ENCODE measurements at places on chromosomes 6 and 20.

GRCh38 chr20:47706345-47706744 is 78.9 kb downstream of the SULF2 start:
- no peak for DNase-seq

DNA sequence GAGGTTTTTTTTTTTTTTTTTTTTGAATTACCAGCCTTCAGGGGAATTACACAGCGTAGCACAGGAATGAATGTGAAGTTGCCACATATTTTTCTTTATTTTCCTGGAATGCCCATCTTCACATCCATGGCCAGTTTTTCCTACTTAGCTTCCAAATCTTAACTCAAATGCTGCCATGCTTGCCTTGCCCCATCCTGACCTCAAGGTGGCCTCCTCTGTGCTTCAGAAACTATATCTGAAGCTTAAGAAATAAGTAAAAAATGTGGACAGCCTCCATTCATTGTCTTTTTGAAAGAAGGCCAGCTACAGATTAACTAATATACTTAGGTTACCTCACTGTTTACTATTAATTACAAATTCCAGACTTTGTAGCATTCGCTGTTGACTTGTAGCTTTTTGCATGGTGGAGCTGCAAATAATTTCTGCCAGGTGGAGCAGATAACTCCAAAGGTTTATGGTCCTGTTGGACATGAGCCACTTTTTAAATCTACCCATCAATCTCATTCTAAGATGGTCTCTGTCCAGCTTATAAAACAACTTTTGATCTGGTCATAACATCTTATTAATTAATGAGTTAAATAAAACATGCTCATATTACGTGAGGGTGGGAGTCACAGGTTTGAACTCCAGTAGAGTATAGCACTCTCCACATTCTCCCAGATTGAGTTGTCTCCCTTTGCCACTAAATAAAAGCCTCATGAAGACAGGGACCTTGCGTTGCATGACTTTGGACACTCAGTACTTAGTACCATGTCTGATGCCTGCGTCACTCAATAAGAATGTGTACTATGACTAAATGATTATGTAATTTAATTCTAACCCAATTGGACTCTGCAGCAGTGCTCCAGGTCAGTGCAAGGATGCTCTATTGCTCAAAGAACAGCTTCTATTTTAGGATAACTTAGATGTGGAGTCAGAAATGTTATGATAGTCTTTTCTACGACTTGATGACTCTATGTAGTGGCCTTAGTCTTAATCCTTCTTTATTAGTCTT is 678.6 kb upstream of the CITED2 start:
- no peak for DNase-seq

GRCh38 chr6:16752206-16752866 is 8.9 kb downstream of the ATXN1 start:
- DNase-seq, result no peak

GRCh38 chr6:87340230-87340629 is 4.4 kb upstream of the C6orf163 start:
- no peak for DNase-seq

GRCh38 chr6:14638906-14639761 is 521.6 kb downstream of the CD83 start:
- DNase-seq, result no peak

DNA sequence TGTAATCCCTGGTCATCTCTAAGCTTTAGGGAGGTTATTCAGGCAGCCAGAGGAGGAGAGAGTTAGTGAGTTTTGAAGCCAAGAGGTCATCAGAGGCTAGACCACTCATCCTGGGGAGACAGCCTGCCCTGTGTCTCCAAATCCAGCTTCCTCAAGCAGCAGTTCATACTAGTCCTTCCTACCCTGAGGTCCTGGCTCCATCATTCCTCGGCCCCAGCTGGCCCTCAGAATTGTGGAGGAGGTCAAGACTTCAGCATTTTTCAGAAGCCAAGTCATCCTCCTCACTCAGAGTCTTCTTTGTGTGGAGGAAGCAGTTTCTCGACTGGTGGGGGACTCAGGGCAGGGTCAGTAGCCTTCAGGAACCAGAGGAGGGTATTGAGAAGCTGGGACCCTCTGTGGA is 12.4 kb upstream of the KIAA1755 start:
- no peak for DNase-seq

DNA sequence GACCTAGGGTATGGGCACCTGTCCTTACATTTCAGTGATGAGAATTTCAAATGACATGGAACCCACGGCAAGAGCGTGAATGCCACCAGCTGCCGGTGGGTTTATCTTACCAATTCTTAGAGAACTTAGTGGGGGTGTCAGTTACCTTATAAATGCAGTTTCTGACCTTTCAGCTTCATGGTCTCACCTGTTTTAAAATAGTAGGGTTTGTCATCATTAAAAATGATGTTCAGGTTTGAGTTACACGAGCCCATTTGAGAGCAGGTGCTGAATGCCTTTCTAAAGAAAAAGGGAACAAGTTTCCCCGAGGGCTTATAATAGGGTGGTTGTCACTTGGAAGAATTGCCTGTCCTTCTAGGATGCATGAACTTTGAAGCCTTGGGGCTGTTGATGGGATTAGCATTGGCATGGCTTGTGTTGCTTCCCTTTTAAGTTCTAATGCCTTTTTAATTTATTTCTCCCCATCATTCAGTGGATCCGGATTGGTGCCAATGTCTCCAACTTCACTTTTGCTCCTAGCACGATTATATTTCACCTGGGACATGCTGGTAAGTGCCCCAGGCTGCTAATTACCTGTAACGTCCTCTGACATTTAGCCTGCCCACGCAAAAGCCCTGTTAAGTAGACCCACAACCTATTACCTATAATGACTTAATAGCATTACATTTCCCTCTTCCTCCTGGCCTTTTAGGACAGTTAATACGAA is 27.9 kb downstream of the GHRH start:
- no peak for DNase-seq

DNA sequence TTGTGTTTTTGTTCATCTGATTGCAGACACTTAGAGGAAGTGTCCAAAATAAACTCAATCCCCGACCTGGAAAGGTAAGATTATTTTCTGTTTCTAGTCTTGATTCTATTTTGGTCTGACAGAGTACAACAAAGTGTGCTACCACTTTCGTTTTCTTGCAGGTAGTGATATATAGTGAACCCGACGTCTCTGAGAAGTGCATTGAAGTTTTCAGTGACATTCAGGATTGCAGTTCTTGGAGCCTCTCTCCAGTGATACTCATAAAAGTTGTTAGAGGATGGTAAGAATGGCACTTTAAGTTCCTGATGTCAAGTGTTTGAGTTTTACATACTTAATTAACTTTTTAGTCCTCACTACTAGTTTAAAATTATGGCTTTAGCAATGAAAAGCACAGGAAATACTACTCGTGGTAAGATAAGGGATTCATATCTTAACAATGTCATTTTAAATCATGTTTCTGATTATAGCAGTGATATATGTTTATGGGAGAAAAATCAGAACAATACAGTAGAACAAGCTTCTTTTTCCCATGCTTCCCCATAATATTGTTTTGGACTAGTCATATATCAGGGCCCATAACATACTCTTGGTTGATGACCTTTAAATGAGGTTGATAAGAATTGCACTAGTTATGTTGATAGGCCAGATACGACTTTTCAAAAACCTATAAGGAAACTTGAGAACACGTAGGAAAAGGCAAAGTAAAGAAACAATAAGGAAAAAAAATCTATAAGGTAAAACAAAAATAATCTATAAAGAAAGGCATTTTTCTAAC is 104.0 kb downstream of the RTN4IP1 start:
- no peak for DNase-seq

- DNase-seq, result no peak
These were observed 598.8 kb downstream of the UTRN start for GRCh38 chr6:144883915-144884314.

DNA sequence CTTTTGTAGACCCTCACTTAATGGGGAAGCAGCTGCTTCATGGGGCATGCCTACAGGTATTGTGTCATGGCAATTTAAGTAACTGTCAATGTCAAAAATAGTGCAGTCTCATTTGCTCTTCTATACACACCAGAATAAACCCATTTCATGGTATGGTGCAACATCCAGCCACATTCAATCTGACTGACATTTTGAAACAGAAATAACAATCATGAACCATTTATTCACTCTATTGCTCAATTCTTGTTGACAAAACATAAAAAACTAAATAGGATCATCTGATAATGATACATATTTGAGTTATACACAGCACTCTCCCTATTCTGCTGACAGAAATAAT is 122.9 kb downstream of the MAP7 start:
- DNase-seq, result no peak

DNA sequence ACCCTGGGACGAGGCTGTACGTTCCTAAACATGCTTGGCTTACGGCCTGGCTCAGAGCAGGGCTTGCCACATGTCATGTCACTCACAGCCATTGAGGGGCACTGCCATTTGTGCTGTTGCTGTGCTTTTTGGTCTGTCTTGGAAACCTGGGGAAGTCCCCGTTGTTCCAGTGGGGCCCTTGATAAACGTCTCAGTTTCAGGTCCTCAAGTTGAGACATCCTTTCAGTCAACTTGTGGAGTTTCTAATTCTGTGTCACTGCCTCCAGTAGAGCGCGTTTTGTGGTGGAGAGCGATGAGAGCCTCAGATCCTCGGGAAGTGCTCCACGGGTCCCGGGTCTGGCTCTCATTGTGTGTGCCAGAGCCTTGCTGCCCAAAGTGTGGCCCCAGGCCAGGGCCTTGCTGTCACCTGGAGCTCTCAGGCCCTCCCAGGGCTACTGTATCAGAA is 43.0 kb upstream of the CCR6 start:
- DNase-seq, result no peak

DNA sequence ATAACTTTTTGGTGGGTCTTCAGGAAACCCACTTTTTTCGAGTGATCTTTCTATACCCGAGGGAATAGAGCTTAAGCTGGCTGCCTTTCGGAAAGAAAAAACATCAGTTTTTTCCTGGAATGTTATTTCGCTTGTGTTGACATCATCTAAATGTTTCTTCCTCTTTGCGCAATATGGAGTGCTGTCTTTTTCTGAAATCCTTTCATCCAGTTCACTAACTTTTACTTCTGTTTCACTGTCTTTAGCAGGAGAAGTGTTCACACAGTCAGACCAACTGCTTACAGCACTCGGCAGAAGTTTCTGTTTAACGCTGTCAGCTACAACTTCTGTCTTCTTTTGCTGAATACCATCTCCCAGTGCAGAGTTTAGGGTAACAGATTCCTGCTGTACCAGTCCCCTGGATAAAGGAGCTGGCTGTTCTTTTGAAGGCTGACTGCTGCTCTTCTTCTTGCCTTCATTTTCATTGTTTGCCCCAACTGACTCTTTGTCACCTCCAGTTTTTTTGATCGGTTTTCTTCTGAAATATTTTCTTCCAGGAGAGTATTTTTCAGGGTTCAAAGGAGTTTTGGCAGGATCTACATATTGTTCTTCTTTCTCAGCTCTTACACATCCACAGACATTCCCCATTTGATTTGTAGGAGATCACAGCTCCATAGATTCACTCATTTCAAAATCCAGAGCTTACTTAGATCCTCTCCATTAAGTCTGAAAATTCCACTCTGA is 50.0 kb upstream of the DST start:
- no peak for DNase-seq

DNA sequence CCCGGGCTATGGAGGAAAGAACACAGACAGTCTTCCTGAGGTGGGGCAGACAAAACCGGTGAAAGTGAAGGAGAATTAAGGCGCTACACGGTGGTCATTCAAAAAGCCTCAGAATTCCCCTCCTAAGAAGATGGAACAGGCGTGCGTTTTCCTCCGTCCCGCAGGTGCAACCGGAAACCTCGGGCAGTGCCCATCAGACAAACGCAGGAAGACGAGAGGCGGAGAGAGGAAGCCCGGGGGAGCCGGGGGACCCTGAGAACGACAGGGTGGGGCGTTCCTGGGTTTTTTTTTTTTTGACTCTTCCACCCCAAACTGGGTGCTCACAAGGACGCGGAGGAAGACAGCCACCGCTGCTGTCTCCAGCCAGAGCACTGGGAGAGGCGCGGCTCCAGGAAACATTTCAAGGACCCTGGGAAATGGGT is 25.4 kb downstream of the TTLL2 start:
- DNase-seq, result no peak

GRCh38 chr6:1701668-1702353 is 92.1 kb downstream of the FOXC1 start:
- no peak for DNase-seq

DNA sequence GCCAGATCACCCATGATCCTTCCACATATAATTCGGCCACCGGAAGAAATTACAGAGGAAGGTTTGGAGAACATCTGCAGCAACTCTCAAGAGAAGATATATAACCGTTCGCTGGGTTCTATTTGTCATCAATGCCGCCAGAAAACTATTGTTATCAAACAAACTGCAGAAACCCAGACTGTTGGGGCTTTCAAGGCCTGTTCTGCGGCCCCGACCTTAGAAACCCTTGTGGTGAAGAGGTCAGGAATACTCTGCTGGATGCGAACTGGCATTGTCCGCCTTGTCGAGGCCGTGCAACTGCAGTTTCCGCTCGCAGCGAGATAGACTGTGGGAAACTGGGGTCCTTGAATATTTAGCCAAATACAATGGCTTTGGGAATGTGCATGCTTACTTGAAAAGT is 21.3 kb downstream of the PRSS16 start:
- no peak for DNase-seq

DNA sequence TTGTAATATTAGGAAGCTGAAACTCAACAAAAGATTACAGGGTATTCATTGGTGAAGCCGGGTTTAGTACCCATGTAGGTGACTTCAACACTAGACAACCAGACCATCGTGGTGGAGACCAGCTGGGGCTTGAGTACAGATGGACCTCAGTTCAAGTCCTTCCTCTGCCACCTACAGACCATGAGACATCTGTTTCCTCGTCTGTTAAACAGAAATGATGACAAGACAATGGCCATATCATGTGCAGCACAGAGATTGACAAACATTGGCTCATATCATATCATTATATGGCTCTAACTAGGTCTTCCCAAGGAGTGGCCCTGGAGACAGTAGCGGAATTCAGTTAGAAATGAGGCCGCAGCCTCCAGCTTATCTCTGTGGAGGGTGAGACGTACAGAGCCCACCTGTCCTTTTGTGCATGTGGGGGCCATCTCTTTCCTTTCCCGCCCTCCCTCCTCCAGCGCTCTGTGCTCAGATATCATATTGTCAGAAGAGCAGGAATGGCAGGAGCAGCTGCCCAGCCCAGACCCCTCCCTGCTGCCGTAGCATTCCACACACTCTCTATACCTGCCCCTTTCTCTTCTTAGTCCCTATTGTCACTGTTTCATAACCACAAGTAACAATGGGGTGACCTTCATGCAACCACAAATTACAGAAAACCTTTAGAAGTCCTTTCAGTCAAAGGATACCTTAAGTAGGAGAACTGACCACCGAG is 75.1 kb downstream of the LY86 start:
- no peak for DNase-seq

- no peak for DNase-seq
These were observed 8.4 kb downstream of the RAB5IF start for GRCh38 chr20:36613974-36614373.

GRCh38 chr6:169950558-169950957 is 199.1 kb downstream of the ERMARD start:
- no peak for DNase-seq
